ENCODE measurements at places on chromosomes 4 and X.

GRCh38 chr4:123250843-123251242, 145.8 kb upstream of the SPRY1 start:
- DNase-seq = no peak

- DNase-seq = no peak
Measured at GRCh38 chr4:27191592-27191991, 331.0 kb downstream of the STIM2 start.

DNA sequence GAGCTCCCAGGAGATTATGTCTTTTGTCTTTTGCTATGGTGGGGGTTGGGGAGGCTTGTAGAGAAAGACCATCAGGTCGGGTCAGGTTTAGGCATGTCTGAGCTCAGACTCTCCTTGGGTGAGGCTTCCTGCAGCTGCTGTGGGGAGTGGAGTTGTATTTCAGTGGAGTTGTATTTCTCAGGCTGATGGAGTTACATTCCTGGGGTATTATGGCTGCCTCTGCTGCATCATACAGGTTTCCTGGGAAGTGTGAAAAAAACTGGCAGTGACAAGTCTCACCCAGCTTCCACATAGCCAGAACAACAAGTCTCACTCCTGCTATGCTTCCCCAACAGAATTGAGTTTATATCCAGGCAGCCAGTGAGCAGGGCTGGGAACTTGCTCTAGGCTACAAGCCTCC, 119.3 kb downstream of the VSIG4 start:
- peak; percentile 54 for DNase-seq

DNA sequence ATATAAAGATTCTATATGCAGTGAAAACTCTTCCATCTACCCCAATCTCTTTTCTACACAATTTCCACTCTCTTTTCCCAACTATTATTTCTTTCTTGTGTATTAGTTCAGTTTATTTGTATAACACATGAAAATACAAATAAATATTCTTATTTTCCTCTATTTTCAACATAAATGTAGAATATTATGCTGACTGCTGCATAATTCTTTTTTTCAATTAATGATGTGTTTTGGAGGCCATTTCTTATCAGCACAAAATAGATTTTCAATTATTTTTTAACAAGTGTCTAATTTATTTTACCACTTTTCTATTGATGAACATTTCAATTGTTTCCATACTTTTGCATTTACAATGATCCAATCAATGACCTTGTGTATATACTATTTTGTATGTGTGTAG, 557.7 kb upstream of the NR3C2 start:
- no peak for DNase-seq

GRCh38 chrX:8139716-8140115, 31.4 kb downstream of the VCX2 start:
- DNase-seq = no peak

DNA sequence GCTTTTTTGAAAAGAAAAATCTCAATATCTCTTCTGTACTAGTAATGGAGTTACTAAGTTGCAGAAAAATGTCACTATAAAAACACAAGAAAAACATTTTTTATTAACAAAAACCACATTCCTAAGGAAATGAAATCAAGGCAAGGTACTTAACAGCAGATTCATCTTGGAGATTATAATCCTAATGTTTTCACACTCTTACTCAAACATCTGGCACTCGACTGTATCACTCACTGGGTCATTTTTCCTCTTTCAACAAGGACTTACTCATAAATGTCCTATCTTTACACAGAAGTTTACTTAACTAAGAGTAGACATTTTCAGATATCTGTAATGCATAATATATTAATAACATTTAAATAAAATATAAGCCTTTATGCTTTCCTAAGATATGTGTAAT, 216.6 kb downstream of the NR3C2 start:
- no peak for DNase-seq

GRCh38 chr4:31548823-31549222, 828.7 kb downstream of the PCDH7 start:
- DNase-seq = no peak

- no peak for DNase-seq
Measured at GRCh38 chrX:147832707-147833348, 78.9 kb upstream of the FMR1 start.

DNA sequence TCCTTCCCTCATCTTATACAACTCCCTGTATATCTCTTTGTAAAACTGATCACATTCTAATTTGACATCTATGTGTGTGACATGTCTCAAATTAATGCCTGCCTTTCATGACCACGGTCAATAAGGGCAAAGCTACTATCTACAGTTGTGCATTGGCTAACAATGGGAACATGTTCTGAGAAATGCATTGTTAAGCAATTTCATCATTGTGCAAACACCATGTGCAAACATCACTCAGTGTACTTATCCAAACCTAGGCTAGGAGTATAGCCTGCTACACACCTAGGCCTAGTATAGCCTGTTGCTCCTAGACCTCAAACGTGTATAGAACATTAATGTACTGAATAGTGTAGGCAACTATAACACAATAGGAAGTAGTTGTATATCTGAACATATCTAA, 95.0 kb downstream of the BANK1 start:
- DNase-seq = no peak

- no peak for DNase-seq
Measured at GRCh38 chr4:26015133-26015651, 101.2 kb downstream of the SMIM20 start.

GRCh38 chrX:48948589-48948988, 8.8 kb downstream of the OTUD5 start:
- no peak for DNase-seq

DNA sequence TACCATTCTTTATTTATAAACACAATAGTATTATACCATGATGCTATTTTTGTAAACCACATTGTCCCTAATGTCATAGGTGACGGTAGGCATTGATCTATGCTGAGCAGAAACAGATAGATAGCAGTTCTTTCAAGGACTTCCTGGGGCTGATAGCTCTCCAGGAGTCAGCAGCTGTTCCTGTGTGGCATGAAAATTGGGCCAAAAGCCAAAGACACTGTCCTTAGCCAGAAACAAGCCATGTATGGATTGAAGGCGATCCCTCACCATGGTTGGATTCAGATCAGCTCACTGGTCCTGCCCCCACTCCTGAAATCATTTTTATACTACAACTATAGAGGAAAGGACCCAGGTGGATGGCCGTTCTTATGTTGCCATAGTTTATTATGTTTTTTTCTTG, 53.6 kb downstream of the DDX60 start:
- DNase-seq = no peak

DNA sequence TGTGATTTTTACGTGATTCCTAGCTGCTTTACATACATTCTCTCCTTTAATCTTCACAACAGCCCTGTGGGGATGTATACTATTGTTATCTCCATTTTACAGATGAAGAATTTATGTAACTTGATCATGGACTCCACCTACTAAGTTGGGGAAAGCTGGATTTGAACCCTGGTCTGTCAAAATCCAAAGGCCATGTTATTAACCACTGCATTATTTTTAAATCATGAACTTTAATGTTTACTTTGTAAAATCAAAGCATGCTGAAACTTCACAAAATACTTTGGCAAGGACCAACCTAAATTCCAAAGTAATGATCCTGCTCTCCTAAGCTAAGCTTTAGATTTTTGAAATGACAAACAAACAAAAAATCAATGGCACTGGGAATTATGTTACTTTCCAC, 26.1 kb downstream of the FAM47E start:
- DNase-seq = no peak

GRCh38 chrX:43939187-43939926, 33.8 kb downstream of the NDP start:
- DNase-seq = no peak

DNA sequence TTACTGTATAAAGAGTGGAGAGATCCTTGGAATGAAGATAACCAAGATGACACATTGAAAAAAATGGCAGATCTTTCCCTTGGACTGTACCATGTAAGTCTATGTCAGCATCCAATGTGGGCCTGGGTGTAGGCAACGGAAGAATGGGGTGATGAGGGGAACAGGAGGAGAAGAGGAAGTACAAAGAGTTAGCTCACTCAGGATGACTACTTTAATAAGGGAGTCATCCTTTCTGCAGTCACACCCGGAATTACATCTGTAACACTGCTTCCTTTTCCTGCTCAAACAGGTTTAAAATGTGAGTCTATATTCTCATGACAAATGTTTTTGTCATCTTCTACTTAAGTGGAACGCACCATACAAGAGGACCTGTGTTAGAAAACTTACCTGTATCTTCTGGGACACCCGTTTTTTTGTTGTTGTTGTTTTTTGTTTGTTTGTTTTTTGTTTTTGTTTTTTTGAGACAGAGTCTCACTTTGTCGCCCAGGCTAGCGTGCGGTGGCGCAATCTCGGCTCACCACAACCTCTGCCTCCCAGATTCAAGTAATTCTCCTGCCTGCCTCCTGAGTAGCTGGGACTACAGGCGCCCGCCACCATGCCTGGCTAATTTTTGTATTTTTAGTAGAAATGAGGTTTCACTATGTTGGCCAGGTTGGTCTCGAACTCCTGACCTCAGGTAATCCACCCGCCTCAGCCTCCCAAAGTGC, 18.0 kb downstream of the HPSE start:
- no peak for DNase-seq

DNA sequence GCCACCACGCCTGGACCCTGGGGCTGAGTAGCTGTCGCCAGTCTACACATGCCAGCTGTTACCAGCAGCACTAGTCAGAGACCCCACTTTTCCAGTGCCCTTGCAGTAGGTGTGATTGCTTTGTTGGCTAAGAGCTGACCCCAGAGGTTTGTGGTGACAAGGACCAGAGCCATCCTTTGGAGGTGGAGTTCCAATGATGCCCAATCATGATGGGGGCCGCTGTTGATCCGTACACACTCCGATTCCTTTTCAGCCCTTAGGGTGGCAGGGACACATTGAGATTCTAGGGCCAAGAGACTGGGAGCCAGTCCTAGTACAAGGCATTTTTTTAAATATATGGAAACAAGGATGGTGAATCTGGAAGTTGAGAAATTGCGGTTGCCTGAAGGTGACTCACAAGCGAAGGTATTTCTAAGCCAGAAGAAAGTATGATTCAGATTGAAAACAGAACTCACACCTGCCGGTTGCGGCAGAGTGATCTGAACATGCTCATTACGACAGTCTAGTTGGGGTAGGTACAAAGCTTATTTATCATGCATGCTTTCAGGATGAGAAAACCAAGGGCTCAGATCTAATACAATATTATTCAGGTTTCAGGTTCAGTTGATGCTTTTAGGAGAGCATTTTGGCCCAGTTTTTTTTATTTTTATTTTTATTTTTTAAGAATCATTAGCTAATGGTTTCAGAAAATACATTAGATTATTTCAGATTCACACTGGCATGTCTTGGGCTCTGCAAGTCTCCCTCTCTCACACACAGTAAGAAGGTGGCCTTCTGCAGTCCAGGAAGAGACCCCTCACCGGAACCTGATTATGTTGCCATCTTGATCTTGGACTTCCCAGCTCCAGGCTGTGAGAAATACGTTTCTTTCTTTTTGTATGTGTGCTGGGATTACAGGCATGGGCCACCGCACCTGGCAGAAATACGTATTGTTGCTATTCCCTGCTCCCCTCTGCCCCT, 43.4 kb downstream of the SHROOM2 start:
- no peak for DNase-seq

DNA sequence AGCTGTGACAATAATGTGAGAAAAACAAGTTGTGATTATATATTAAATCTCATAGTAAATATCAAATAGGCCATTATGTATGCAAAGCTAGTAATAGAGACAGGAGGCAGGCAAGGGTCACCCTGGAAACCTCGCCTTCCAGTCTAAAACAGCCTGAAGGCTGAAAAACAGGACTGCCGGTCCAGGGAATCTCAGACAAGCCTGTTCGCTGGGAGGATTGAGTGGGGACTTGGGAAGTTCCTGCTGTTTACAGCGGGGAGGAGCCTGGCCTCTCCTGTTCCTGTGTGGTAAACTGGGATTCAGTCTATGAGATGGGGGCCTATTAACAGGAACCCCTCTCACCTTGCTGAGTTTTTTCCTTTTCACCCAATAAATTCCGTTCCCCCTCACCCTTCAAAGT, 2317.3 kb downstream of the PCDH7 start:
- DNase-seq = no peak

GRCh38 chrX:53089224-53089842, 4.6 kb upstream of the KANTR start:
- DNase-seq = peak; percentile 7

GRCh38 chrX:119062750-119063374, 9.9 kb upstream of the CT47C1 start:
- DNase-seq = peak; percentile 6

DNA sequence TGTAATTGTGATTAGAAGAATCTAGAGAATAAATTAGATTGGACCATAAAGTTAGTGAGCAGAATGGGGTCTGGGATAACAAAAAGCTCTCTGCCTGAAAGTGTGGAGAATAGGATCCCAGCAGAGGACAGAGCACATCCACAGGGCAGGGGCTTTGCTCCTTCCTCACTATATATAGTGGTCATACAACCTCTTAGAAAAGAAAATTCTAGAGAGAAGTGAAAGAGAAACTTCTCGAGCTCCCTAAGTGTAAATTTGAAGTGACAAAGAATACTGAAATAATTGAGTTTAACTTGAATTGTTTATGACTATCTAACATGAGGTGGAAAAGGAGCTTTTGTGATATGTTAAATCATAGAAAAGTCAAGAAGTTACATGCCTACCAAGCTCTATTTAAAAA, 14.9 kb downstream of the ADAM29 start:
- DNase-seq = no peak

DNA sequence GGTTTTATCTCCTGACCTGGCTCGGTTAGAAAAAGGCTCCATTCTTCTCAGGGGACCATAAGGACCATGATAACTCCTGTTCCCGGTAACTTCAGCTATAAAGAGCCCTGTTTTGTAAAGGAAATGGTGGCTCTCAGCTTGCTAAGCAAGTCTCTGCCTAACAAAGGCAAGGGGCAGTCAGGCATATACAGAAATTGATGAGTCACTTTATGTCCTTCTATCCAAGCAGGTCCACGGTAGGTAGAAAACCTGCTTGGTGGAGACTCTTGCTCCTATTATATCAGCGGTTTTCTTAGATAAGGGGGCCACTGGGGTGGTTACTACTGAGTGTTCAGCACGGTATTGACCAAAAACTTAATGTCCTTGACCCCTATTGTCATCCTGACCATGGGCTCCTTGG, 203.0 kb upstream of the KLF8 start:
- no peak for DNase-seq

- DNase-seq = no peak
Measured at GRCh38 chrX:110050901-110051300, 48.0 kb downstream of the TMEM164 start.

DNA sequence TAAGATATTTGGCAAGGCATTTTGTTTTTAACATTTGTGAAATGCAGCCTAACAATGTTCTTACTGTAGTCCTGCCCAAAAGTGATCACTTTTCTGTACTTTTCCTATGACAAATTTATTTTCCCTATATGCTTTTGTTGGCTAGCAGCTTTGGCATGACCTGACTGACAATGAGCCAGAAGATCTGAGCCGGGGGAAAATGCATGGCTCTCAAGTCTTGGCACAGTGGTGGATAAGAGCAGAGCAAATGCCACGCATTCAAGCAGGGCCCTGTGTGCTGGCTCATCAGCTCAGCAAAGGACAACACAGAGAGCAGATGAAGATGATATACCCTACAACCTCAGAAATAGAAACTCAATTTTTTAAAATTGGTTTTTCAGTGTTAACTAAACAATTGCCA, 187.3 kb downstream of the ANAPC10 start:
- DNase-seq = no peak
